ENCODE measurements at places on chromosomes 1 and 21.

DNA sequence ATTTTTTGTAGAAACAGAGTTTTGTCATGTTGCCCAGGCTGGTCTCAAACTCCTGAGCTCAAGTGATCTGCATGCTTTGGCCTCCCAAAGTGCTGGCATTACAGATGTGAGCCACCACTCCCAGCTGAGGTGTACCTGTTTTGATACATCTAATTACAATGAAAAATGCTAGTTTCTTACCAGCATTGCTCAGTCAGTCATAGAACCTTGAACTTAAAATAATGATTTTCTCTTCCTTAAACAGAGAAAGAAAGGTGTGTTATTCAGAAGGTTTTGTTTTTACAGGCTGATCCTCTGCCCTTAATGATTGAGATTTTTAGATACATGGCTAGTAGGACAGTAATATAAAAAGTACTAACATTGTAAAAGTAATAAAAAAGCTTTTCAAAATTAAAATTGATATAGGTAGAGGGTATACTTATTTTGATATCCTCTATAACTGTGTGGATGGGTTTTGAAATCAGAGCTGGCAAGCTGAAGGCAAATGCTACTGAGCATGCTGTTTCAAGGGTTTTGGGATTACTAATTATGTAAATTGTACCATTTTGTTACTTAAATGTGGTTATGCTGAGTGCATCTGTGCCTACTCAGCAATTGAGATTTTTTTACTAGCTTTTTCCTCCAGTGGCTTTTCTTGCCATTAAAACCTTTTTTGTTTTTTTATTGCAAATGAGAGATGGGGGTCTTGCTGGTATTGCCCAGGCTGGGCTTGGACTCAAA is 16.1 kb downstream of the PRRC2C start:
- DNase-seq = no peak

DNA sequence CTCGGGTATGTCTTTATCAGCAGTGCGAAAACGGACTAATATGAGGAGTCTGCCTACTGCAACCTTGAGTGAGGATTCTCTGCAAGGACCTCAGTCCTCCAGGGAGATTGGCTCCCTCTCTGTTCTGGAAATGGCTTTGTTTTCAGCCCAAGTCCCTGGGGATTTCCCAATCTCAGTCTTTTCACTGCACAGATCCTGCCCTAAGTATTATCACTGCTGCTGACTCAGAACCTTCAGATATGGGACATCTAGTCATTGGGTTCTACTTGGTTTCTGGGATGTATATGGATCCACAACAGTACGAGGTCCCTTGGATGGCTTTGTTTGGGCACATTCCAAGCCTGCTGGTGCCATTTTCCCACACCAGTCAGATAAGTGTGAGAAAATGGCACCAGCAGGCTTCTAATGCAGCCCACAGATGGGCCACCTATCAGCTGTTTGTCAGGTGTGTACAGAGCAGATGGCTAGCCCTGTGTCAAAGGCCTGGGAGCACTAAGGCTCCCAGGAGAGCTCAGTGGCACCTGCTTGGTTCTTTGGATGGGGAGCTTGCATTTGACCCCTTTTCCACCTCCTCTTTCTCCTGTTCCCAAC is 27.4 kb downstream of the ELF3 start:
- no peak for DNase-seq

DNA sequence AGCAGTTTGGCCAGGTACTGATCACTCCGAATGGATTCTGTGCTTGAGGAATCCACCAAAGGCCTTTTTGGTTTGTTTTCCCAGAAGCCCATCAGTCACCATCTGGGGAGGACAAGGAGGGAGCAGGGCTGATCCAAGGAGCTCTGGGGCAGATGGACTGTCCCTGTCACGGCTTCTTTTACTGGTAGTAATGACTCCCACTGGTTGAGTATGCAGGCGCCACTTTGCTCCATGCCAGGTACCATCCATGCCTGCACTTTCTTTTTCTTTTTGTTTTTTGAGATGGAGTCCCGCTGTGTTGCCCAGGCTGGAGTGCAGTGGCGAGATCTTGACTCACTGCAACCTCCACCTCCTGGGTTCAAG is 101.7 kb downstream of the UBIAD1 start:
- DNase-seq = no peak

DNA sequence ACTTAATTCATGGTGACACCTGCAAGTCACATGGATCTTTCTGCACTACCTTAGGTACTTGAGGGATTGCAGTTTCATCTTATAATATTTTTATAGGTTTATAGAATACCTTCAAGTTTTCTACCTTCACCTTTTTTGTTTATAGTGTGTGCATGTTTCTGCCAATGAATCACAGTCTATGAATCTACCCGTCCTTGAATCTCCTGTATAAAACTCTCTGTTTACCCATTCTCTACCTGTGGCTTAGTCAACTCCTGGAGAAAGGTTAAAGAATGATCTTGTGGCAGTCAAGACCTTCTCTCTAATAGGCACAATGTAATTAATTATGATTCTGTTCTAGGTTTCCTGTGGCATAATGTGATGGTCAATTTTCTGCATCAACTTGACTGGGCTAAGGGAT is 3.2 kb upstream of the GSTM2 start:
- no peak for DNase-seq

GRCh38 chr1:63638471-63638870 is 45.3 kb downstream of the PGM1 start:
- DNase-seq = no peak

GRCh38 chr21:36745459-36745858 is 46.5 kb downstream of the SIM2 start:
- DNase-seq = no peak

DNA sequence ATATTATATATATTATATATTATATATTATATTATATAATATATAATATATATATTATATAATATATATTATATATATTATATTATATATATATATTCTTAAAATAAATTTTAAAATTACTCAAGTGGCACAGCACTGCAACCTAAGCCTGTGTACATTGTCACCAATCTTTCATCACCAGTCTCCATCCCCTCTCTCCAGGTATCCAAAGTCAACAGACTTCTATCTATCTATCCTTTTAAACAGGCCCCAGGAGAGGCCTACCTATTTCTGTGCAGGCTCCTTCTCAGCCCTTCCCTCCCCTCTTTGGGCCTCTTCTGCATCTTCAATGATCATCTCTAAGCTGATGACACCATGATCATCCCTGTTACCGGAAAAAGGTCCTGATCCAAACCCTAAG is 111.7 kb downstream of the RHOU start:
- no peak for DNase-seq

DNA sequence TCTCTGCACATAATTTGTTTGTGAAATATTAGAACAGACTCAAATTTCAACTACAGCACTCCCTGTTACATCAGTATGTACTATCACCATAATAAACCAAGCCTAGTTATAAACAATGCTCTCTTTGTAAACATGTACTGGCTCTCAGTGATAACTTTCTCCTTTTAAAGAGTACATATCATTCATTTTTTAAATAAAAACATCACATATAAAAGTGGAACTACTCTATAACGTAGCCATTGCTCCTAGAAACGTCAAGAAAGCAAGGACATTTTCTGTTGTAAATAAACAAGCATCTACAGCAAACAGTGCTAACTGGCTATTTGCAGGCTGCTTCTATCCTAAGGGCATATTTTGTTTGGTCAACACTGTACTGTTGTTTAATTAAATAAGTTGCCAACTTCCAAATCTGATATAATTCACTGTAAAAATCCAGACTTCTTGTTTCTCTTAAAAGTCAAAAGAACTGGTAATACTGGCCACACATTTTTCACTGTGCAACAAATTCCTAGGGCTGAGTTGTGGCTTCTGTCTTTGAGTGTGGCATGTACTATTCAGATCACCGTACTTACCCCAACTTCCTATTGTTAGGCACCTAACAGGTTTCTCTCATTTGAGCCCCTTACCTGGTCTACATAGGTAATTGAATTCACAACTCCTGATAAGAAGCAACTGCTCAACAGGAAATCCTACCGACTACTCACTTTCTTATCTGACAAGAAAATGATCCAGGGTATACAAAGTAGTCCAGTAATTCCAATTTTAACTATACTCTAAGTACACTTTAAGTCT is 111.9 kb downstream of the DENND1B start:
- DNase-seq = no peak

DNA sequence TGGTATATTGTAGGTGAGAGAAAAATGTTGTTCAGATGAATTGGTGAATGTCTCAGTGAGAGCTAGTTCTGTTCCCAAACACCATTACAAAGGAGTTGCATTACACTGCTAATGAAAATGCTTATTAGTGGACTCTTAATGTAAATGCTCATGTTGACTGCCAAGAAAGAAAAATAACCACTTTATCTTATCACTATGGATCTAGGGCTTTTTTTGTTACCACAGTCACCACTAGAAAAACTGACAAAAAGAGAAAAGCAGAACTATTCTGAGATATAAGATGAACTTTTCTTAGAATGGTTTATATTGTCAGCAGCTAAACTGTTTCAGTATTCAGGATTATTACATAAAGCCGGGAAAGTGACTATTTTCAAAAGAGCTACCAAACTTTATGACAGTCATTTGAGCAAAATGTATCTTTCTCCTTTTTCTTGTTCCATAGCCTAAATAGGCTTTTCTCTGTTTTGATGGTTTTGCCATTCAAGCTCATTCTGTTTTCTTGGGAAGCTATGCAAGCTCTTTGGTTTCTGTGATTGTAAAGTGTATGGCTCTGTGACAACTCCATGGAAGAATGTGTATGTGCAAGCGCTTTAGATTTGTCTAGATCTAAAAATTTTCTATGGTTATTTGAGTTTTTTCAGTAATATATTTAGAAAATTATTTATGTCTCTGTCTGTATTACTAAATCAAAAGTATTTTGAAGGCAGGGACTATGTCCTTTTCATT is 64.2 kb upstream of the DPH5 start:
- DNase-seq = no peak

GRCh38 chr1:240351690-240352089 is 260.0 kb downstream of the FMN2 start:
- DNase-seq = no peak

- no peak for DNase-seq
Measured at GRCh38 chr1:117871013-117871412, 58.4 kb downstream of the GDAP2 start.

GRCh38 chr21:16195538-16195910 is 465.7 kb downstream of the USP25 start:
- DNase-seq = no peak

DNA sequence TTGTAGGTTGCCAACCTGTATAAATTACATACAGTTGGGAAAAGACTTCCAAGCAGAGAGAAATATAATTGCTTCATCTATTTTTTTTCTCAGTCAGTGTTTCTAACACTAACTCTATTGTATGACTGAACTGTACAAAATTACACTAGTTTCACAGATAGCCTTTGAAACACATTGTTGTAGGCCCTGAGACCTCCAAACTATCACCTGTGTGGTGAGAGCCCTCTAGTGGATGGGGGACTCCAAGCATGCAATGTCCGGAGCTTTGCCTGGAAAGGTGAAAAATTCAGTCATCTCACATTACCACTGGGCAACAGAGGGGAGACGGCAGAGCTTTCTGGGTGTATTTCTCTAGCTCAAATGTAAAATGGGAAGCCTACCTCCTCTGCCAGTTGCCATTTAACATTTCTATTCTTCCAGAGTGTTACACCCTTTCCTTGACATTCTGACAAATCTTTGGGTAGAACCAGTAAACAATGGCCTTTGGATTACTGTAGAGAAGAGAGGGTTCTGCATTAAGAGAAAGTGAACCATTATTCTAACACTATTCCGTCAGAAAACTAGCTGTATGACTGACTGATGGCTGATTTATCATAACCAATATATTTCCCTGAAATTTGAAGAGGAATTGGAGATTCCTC is 212.2 kb downstream of the LYPLAL1 start:
- DNase-seq = peak; percentile 41

GRCh38 chr1:56461158-56462127 is 117.9 kb downstream of the PLPP3 start:
- no peak for DNase-seq

GRCh38 chr21:40053007-40053406 is 185.8 kb downstream of the PCP4 start:
- no peak for DNase-seq

DNA sequence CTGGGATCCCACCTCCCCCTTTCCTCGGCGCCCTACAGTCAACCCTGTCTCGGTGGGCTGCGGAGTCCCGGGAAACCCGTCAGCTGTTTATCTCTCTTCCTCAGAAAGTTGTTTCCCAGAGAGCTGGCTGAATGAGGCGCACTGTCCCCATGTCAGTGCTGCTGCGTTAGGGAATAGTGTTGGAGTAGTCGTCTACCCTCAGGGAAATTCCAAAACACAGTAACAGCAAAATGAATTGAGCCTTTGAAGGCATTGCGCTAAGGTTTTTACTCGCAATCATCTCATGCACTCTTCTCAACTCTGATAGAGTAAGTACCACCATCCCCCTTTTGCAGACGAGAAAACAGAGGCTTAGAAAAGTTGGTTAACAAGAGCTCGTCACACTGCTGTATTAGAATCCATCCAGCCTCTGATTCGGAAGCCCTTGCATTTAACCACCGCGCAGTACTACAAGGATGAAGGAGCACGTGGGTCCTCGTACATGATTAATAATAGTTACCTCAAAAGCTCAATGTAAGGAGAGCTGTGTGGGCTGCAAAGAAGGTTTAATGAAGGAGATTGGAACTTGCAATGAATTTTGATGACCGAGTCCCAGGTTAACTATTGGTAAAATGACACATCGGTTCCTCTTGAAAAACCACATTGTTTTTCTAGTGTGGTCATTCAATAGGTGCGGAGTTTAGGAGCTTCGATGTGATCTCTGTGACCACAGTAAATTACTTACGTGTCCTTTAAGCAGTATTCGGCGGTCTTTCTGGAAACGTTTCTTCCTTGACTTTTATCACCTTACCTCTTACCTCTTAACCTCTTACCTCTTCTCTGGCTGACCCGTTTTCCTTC is 788 bp upstream of the EDEM3 start:
- no peak for DNase-seq

GRCh38 chr1:183859831-183860230 is 54.9 kb downstream of the RGL1 start:
- DNase-seq = no peak

GRCh38 chr1:78790174-78790573 is 140.5 kb downstream of the IFI44 start:
- DNase-seq = no peak

GRCh38 chr1:44723496-44724295 is 7.3 kb downstream of the RNU5D-1 start:
- no peak for DNase-seq

DNA sequence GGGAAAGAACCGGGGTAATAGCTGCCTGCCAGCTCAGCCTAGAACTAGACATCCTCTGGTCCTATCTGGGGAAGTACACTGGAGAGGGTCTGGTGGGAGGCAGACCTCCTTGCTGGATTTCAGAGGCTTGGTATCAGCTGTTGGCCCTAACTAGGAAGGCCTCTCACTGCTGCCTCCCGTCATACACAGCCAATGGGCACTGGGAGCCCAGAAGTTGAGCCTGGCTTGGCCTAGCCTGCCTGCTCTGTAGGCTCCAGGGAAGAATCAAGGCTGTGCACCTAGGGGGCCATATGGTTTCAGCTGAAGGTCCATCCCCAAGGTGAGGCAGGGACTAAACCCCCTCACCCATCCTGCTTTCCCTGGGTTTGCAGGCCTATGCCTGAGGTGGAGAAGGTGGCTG is 4.3 kb upstream of the MUTYH start:
- no peak for DNase-seq

GRCh38 chr1:40451238-40451585 is 936 bp downstream of the ZFP69B start:
- no peak for DNase-seq
